NCI-H2107 (cell line): ENCODE measurements at places on chromosomes 6 and 20.

DNA sequence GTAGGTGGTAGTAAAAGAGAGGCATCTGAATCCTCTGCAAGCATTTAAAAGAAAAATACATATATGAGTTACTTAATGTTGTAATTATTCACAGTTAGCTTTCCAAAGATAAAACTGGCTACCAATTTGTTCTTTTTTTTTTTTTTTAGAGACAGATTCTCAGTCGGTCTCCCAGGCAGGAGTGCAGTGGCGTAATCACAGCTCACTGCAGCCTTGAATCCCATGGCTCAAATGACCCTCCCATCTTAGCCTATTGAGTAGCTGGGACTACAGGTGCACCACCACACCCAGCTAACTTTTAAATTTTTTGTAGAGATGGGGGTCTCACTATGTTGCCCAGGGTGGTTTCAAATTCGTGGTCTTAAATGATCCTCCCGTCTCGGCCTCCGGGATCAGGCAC lies 36.5 kb downstream of the SGK1 start:
- DNase-seq = no peak

GRCh38 chr6:7042654-7043545 lies 64.9 kb upstream of the RREB1 start:
- DNase-seq = no peak

DNA sequence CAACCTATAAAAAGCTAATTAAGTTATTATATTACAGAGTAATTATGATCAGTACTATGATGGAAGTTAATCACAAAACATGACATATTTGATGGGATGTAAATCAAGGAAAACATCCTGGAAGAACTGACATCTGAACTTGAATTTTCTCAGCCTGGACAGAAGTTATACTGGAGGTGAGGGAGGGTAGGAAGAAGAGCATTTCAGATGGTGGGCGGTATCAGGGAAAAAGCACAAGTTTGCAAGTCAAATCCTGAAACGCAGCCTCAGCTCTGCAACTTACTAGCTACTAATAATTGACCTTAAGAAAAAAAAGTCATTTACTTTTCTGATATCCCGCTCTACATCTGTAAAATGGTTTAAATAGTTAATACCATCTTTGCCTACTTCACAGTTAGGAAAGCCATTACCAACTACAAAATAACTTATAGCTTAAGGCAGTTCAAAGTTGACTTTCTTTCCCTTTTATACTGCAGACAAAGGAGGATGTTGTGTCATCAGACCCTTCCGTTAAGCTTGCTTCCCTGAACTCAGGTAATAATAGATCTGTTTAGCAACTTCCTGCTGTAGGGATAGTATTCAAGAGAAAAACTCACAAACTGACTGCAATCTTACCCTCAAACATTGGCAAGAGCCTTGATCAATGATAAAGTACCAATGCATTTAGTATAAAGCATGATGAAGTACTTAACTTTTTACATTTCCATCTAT lies 21.0 kb downstream of the NOL7 start:
- DNase-seq = no peak

DNA sequence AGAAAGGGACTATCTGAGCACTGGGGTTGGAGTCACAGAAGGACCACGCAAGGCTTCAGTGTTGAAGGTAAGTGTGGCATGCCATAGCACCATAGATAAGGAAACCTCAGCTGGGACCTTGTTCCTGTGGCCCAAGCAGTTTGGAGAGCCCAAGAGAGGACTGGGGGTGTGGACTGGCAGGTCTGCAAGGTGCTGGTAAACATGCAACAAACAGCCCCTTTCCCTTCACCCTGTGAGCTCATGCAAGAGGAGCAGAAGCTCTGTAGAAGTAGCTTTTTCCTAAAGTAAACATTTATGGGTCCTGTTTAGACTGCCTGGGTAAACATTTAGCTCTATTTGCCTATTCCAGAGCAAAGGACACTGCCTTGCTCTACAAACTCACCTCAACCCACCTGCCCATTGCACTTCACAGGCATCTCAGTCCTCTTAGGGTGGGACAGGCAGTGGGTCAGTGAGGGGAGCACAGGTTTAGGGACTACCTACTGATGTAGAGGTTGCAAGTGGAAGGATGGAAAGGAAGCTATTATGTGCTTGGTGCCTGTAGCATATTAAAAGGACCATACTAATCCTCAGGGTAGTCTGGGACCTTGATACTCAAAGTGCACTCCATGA lies 12.0 kb downstream of the ZSCAN31 start:
- no peak for DNase-seq

GRCh38 chr20:45354423-45355208 lies 6.4 kb upstream of the SDC4 start:
- DNase-seq = no peak

GRCh38 chr6:33200219-33201146 lies at the start of the genes RXRB and SLC39A7:
Gene RXRB, minus strand, starts transcription at chr6:33200665. Its CDS starts 189 bp downstream, at chr6:33200476.
Gene SLC39A7, plus strand, starts transcription at chr6:33200867. Its CDS starts 379 bp downstream, at chr6:33201246.
- DNase-seq = peak; percentile 90

- DNase-seq = no peak
These were observed 9.2 kb upstream of the ZBTB9 start for GRCh38 chr6:33445119-33445603.

DNA sequence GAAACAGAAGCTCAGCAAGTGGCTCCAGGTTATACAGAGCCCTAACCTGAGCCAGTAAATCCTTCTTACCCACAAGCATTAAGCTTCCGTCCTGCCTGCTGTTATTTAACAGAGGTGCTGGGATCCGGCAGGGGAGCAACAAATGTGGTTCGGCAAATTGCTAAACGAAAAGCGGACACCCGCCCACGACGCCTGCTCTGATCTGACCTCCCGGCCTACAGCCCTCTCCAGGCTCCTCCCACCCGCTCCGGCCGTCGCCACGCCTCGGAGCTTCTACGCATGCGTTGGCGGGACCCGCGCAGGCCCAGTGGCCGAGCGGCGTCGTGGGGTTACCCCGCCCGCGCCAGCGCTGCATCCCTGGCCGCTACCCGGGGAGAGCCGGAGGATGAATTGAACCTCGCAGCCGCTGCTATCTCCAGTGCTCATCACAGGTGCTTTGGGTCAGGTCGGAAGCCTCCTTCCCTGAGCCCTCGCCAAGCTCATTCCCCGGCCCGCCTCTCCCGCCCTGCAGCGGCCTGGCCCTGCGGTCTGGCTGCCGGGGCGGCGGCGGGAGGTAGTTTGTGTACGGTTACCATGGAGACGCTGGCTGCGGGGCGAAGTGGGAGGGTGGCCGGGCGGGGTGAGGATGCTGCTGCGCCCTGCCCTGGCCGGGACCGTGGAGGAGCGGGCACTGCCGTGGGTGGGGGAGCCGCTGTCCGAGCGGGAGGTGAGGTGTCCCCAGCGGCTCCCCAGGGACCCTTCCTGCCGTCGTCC lies at the start of gene ARMC2:
TSS of gene ARMC2 (plus strand) at position 307 of the 753 bp plus-strand sequence. CDS start 5,846 bp downstream, outside the sequence.
- DNase-seq = peak; percentile 70
